ENCODE measurements at places on chromosomes 11 and 22. TPM values are rescaled to one million over a fixed set of nuclear protein-coding genes. Genes with fewer than 3 reads are reported as not detected.

Gene FZD4
- total RNA-seq: 19.2 TPM

Gene LINC01488
- total RNA-seq: not detected

DNA sequence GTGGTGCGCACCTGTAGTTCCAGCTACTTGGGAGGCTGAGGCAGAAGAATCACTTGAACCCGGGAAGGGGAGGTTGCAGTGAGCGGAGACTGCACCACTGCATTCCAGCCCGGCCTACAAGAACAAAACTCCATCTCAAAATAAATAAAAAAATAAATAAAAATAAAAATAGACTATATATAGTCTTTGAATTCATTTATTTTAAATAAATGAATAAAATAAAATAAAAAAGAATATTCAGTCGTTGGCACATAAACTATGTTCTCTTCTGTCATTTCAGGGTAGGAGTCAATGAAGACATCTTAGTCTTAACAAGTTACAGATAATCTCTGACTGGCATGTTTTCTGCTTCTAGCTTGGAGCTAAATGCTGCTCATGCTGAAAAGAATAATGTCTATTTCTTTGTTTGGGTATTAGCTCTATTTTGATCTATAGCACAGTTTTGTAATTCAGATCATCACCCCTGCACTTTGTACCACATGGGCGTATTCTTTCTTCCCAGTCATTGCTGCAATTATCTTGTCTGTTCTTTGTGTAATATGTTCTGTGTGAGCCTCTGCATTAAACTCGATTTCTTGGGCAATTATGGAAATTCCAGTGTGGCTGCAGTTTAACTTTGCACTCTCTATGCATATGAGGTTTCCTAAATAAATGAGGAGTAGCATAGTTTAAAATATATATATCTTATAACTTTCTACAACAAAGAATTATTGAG lies 1.4 kb upstream of the MS4A14 start:
- no peaks in the 10 kb centered on the region for H3K36me3 ChIP-seq
- no peak overlapping the region for H3K4me3 ChIP-seq
- no peak for DNase-seq
- H3K27me3 ChIP-seq: no peaks in the 10 kb centered on the region

DNA sequence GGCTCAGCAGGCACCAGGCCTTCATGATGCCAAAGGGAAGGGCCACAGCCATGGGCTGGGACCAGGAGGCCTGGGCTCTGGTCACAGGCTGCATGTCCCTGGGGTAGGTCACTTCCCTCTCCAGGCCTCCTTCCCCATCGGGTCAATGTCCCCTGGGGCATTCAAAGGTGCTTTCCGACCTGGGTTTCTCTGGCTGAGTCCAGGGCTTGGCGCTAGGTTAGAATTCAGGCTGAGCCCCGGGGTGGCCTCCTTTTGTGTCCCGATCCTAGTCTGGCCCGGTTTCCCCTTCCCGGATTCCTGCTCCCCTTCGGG lies 12.2 kb downstream of the MAFF start:
- peaks cover 40% of the 10 kb centered on the region for H3K36me3 ChIP-seq
- H3K4me3 ChIP-seq: peak overlapping the region; percentile 30
- H3K4me1 ChIP-seq: peaks cover 35% of the 10 kb centered on the region
- H3K27me3 ChIP-seq: no peaks in the 10 kb centered on the region

DNA sequence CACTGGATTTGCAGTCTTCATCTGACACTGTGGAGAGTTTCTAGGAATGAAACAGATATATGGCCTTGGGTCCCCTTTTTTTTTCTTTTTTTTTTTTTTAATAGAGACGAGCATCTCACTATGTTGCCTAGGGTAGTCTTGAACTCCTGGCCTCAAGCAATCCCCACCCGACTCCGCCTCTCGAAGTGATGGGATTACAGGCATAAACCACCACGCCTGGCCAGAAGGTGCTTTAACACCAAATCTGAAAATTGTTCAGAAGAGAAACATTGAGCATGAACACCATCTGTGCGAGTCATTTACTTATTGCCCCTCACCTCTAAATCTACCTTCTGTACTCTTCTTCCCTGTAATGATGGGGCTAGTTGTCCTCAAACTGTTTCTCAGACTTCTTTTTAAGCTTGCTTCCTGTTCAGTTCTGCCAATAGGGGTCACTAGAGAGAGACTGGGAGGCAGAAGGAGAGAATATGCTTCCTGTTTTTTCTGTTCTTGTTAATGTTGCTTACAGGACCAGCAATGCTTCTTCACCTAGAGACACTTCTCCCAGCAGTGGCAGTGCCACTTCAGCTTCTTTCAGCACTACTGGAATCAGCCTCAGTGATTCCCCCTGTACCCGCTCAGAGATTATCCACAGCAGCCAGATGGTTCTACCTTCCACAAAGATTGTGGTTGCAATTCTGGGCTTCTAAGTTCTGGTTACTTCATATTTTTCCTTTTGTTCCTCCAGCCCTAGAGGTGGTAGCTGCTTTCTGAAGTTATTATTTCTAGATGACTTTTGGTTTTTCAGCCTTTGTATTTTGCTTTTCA lies 20.8 kb upstream of the ZBED5 start:
- no peaks in the 10 kb centered on the region for H3K27me3 ChIP-seq
- H3K4me3 ChIP-seq: no peak overlapping the region
- peaks cover 9% of the 10 kb centered on the region for H3K4me1 ChIP-seq
- H3K36me3 ChIP-seq: no peaks in the 10 kb centered on the region

All from stomach (tissue), 19 donors.